ENCODE measurements at places on chromosomes 2 and 18.
A peak's percentile ranks its signal among the peaks of the same experiment; 100 is the strongest.

- DNase-seq, result no peak
Observed at GRCh38 chr2:201661366-201661765, 18.1 kb upstream of the TMEM237 start.

GRCh38 chr2:159199236-159199635 lies 87.3 kb downstream of the WDSUB1 start:
- no peak for DNase-seq

GRCh38 chr2:228401065-228401912 lies 219.8 kb upstream of the SPHKAP start:
- no peak for DNase-seq

DNA sequence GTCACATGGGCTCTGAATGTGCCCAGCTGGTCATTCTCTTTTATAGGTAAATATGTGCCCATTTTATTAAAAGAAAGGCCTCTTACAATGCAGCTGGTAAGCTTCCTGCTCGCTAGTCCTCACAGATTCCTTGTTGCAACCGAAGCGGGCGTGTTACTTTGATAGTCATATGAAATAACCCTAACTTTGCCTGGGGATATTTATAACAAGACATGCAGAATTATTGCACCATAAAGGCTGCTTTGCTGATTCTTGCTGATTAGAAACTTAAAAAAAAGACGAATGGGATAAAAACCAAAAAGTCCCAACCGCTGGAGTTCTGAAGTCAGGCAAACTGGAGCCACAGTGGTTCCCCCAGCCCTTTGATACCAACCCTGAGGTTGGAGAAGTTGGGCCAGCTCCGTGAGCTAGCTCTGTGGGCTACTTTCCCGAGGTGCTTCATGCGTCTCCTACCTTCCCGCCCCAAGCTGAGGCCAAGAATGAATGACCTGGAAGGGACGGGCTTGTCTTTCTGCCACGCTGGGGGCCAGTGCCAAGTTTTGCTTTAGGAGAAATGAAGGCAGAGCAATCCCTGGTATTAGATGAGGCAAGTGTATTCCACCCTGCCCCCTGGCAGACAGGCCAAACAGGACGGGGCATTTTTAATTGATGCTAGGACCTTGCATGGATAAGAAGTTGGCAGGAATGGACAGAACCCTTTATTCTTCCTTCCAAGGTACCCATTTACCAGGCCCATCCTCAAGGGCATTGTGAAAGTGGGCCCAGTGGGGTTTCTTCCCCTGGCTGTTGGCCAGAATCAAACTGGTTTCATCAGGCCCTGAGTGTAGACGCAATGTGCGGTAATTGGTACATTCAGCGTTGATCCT lies 140.4 kb downstream of the KCTD1 start:
- DNase-seq, result no peak

DNA sequence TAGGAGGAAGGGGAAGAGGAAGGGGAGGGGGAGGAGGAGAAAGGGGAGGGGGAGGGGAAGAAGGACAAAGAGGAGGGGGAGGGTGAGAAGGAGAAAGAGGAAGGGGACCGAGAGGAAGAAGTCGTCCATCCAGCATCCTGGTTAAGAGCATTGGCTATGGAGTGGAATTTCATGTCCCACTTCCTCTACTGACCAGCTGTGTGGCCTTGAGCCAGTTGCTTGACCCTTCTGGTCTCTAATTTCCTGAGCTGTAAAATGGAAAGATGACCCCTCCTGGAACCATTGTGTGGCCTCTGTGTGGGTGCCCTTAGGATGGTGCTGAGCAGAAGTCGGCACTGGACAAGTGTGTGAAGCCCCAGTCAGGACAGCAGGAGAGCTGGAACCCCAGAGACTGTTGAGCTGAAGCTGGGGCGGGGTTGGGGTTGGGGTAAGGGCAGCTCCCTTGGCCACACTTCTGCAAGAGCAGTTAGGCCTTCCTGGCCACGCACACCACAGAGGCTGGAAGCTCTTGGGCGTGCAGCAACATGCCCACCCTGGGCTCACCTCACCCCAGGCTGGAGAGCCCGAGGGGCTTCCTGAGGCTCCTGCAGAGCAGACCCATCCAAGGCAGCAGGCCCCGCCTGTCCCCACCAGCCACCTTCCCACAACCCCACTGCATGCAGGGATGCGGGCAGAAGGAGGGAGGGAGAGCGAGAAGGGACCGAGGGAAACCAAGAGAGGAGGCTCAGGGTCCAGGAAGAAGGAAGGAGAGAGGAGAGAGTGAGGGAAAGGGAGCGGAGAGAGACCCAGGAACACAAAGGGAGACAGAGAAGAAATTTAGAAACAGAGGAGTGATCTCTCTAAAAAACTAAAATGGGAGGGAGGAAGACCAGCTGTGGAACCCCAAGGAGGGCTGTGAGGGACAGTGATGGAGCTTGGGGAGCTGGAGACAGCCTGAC lies 16.2 kb downstream of the ADRA2B start:
- DNase-seq, result peak; percentile 2

GRCh38 chr2:189613077-189613636 lies 32.6 kb upstream of the SLC40A1 start:
- no peak for DNase-seq

Data from endothelial cell (in vitro differentiated cells).